ENCODE measurements at places on chromosomes 5 and 9. TPM values are rescaled to one million over a fixed set of nuclear protein-coding genes. Genes with fewer than 3 reads are reported as not detected.

DNA sequence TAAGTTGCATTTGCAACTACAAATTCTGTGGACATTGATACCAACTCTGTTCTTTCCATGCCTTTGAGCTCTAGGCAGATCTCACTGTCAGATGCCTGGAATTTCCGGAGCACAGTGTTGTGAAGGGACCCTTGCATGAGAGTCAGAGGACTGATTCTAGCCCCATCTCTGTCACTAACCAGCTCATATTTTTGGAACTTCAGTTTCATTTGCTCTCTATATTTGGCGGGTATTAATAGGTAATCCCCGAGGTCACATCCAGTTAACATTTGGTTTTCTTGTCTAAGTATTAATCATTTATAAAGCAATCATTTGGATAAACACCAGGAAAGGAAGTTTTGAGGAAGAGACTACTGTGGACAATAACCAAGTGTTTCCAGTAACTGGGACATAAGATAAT lies 115.7 kb downstream of the MAN2A1 start:
- peaks cover 21% of the 10 kb centered on the region for H3K36me3 ChIP-seq
- H3K27ac ChIP-seq = no peak overlapping the region
- H3K27me3 ChIP-seq = no peaks in the 10 kb centered on the region
- no peak overlapping the region for H3K4me3 ChIP-seq
- H3K4me1 ChIP-seq = no peaks in the 10 kb centered on the region

DNA sequence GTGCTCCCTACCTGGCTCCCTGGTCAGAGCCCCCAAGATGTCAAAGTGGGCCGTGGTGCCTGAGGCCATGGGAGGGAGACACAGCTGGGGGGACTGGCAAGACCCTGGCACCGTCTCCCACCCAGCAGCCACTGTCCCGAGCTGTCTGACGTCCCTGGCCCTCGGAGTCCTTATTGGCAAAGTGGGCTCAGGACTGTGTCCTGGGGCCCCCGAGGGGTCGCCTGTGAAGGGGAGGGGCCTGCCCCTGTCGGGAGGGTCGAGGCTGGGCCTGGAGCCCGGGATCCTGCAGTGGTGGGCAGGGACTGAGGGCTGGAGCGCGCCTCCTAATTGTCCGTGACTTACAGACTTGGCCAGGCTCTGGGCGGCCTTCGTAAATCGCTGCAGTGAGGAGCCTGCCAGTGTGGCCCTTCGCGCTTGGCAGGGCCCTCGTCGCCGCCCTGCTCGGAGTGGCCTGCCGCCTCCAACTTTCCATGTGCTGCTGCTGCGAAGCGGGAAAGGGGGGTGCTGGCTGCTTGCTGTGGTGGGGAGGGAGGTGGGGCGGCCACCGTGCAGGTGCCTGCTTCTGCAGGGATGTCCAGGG lies 13.7 kb downstream of the MYMK start:
- H3K4me3 ChIP-seq = no peak overlapping the region
- H3K4me1 ChIP-seq = peaks cover 38% of the 10 kb centered on the region
- no peaks in the 10 kb centered on the region for H3K36me3 ChIP-seq
- H3K27me3 ChIP-seq = no peaks in the 10 kb centered on the region
- no peak overlapping the region for H3K27ac ChIP-seq
- no peak for DNase-seq

DNA sequence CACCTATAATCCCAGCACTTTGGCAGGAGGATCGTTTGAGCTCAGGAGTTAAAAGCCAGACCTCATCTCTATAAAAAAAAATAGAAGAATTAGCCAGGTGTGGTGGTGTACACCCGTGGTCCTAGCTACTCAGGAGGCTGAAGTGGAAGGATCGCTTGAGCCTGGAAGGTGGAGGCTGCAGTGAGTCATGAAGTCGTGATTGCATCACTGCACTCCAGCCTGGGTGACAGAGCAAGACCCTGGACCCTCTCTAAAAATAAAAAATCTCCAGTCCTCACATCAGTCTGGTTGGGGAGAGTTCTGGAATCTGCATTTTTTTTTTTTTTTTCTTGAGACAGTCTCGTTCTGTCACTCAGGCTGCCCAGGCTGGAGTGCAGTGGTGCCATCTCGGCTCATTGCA lies 9.3 kb downstream of the FPGS start:
- no peak for DNase-seq
- no peaks in the 10 kb centered on the region for H3K27me3 ChIP-seq
- peaks cover 5% of the 10 kb centered on the region for H3K4me1 ChIP-seq

GRCh38 chr9:87513880-87514535 lies 16.3 kb downstream of the DAPK1 start:
- H3K4me1 ChIP-seq = peaks cover 37% of the 10 kb centered on the region
- no peak overlapping the region for H3K4me3 ChIP-seq
- peaks cover 30% of the 10 kb centered on the region for H3K36me3 ChIP-seq
- no peaks in the 10 kb centered on the region for H3K27me3 ChIP-seq
- no peak for DNase-seq

DNA sequence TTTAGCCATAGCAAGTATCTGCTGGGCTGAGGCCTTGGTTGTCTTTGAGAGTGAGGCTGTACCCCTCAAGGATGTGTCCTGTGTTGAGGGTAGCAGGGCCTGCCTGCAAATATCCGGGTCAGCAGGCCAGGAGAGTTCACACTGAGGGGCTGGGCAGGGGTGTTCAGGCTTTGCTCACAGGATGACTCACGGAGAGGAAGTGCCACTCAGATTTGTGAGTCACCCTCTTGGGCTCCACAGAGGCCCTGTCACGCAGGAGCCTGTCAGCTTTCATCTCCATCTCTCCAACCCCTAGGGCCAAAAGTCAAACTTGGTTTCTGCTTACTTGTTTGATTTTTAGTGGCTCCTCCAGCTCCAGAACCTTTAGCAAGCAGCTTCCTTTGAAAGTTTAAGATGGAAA lies 211.5 kb downstream of the SEC61B start:
- H3K36me3 ChIP-seq = no peaks in the 10 kb centered on the region
- DNase-seq = no peak
- no peaks in the 10 kb centered on the region for H3K27me3 ChIP-seq
- H3K4me3 ChIP-seq = no peak overlapping the region
- H3K27ac ChIP-seq = no peak overlapping the region
- peaks cover 23% of the 10 kb centered on the region for H3K4me1 ChIP-seq

N4BP3 gene
- total RNA-seq = 2.3 TPM

SARDH gene
- 13.9 TPM for total RNA-seq

Data from mesothelial cell of epicardium (in vitro differentiated cells).